ENCODE measurements at places on chromosomes 3 and 15.

DNA sequence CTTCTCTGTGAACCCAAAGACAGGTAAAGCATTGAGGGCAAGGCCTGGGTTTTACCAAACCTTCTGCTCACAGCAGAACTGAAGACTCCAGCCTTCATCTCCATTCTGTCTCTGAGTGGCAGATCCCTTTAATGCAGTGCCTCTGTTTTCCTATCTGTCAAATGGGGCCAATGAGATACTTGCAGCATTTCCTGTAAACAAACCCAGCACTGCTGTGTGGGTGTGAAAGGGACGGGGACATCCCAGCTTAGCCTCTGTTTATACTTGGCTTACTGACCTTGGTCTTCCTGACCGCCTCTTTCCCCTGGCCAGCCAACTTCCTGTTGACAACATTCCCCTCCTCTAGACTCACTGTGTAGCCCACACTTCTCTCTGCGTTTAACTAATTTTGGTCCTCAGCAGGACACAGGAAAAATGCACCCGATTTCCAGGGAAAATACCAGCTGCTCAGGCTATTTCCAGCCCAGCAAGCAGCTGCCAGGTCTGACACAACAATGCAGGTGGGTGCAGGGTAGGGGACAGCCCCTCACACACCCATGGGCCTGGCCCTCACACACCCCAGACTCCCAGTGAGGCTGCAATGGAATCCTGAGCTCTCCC, 105.9 kb upstream of the HERC1 start:
- no peak for DNase-seq

DNA sequence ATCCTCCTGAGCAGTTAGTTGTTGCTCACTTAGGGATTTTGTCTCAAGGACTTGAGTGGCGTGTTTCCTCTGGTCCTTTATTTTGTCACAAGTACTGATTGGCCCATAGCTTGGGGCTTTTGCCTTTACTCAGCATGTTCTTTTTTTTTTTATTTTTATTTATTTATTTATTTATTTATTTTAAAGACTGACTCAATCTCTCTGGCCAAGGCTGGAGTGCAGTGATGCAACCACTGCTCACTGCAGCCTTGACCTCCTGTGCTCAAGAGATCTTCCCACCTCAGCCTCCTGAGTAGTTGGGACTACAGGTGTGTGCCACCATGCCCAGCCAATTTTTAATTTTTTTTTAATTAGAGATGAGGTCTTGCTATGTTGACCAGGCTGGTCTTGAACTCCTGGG, 223.9 kb upstream of the TPM1 start:
- DNase-seq, result no peak

DNA sequence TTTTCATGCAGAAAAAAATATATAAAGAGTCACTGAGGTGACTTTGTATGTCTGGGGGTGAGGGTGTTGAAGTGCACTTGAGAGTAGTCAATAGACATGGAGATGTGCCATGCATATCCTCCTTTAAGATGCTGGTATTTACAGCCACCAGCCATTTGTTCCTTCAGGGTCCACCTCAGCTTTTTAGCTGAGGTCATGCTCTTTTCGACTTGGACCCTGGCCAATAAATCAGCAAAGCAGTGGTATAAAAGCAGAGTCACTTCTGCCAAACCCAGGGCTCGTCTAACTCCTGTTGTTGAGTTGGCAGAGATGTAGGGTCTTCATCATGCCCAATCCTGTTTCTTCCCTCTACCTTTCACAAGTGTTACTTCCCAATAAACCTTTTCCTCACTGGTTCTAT, 75.1 kb upstream of the OSTN start:
- no peak for DNase-seq

DNA sequence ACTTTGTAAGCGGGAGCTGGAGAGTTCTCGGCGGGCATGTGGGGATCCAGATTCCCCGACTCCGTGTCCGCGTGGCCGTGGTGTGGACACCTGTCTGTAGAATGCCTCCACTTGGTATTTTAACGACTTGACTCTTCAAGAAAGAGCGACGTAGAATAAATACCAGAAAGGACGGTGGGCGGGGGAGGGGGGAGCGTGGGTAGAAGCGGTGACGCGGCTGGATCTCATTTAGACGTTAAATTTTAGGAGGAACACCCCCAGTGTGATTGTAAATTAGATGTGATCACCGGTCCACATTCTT, 620 bp upstream of the PYGO1 start:
- DNase-seq, result no peak

GRCh38 chr3:73459711-73460110, 165.0 kb downstream of the PDZRN3 start:
- no peak for DNase-seq

DNA sequence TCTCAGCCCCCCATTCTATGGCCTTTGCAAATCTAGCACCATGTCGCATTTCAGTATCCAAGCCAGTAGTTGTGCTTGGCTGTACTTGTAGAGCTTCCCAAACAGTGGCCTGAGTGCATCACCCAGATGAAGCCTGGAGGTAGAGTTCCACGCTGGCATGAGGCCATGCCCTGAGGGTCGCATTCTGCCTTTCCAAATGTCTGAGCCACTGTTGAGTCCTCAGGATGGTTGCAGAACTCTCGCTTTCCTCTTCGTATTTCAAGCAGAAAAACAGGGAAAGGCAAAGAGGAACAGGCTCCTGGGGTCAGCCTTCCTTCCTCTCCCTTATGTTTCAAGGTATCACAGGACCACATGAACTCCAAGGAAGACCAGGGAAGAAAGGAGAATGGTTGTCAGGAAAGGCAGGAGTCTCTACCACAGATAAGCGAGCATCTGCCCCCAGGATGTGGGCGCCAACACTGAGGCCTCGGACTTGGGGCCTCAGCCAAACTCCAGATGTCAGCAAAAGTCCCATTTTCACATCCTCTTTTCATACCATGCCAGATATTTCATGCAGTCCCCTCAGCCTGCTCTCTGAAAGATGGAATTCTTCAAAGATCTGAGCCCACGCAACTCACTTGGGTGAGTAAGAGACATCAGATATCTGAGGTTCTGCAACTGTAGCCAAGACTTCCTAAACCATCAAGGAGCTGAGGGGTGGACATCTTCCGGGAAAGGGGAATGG, 19.4 kb upstream of the PRR20G start:
- peak; percentile 76 for DNase-seq

- no peak for DNase-seq
Observed at GRCh38 chr3:129417326-129417725, 11.1 kb downstream of the EFCAB12 start.

- no peak for DNase-seq
Observed at GRCh38 chr3:155112661-155113389, 32.7 kb downstream of the MME start.

DNA sequence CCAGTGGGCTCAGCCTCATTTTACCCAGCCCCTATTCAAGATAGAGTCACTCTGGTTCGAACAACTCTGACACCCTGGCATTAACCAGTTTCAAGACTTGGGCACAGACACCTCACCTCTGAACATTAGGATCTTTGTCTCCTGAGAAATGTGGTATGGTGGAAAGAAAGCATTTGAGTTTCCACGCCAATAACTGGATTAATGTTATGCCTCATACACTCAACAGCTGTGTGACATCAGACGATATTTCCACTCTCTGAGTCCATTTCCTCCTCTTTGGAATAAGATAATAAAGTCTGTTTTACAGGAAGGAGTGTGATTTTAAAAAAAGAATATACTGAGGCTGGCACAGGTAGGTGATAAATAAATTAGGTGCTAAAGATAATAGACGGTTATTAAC, 121.3 kb upstream of the CHL1 start:
- no peak for DNase-seq

DNA sequence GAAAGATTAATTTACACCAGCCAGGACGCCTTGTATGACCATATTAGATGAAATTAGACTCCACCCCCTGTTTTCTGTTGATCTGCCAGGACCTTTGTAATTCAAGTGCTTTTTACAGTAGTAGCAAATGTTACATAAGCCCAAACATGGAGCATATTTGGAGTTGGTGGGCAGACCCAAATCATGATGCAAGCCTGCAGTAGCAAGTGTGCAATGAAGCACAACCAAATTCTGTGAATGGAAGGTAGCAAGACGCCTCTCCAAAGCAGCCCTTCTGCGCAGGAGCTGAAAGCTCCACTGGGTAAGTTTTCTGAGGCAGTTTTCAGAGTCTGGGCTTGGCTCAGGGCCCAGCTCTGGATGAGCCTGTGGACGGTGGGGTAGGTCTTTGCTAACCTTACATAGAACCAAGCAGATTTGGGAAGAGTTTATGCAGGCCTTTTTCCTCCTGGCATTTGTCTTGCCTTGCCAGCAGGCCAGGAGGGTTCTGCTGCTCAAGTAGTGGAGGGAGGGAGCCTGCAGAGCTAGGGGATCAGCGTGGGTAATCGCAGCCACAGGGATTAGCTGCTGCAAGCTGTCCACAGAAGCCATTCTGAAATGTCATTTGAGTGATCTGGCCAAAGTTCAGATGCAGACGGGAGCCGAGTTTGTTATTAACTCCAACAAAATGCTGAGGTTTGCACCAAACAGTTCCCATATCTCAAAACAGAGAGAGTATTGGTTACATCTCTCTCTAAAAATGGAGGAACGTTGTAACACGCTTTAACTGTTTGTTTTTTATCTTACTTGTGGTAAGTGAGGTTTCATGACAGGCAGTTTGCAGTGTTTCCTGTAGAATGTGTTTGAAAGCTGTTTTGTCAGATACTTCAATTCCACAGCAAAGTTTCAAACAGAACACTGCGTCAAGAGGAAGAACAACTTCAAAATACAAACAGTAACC, 55.4 kb downstream of the PSMD6 start:
- DNase-seq, result no peak

DNA sequence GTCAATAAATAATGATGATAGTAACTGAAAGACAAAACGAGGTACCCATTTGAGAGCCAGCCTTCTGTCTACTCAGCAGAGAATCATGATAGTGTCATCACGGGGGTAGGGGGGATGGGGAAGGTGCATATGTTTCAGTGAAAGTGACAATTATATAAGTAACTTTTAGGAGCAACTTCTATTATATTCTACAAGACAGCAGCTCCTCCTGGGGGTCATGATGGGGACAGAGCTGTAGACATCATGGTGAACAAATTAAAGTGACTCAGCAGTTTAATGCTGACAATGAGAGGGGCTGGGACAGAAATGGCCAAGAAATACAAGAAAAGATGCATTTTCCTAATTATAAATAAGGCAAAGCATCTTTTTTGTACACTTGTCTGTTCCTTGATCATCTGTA, 11.8 kb downstream of the CAPN3 start:
- DNase-seq, result peak; percentile 32

DNA sequence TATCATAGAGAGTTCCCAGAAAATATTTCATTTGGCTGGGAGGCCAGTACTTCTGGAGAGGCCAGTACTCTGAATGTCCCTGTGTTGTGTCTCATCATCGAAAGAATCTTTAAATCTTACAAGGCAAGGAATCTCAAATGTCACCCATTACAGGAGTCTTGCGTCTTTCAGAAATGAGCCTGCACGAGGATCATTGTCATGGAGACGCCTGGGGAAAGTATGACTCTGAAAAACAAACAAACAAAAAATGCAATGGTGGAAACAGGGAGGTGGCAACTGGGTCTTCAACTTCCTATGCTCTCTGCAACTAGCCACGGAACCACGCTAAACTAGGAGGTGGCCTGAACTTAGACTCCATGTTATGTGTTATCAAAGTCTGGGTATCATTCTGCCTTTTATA, 804.6 kb downstream of the EPHA3 start:
- no peak for DNase-seq

- DNase-seq, result no peak
Observed at GRCh38 chr3:194739498-194740284, 54.0 kb downstream of the FAM43A start.

DNA sequence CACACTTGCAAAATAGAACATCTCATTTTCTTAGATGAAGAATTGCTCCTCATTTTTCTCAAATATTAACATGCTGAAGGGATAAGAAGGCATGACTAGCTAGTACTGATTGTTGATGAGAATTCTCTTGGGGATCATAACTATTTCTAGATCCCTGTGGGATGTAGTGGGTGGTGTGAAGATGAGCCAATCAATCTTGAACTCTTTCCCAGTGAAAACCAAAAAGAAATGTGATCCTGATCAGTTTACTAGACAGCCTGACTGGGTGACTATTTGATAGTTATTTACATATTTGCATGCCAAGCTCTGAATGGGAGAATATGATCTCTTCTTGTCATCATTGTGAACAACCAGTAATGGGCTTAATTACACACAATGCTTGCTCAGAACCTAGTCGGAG, 63.7 kb downstream of the ZIC1 start:
- no peak for DNase-seq

GRCh38 chr3:32937331-32937730, 14.1 kb upstream of the CCR4 start:
- no peak for DNase-seq

GRCh38 chr15:45114076-45114750, at the start of the genes DUOX2 and DUOXA2:
Gene DUOX2 (minus strand): TSS chr15:45114172. CDS start chr15:45113411, 761 bp downstream.
Gene DUOXA2 (plus strand): TSS chr15:45114326. CDS start chr15:45114606, 280 bp downstream.
- no peak for DNase-seq

DNA sequence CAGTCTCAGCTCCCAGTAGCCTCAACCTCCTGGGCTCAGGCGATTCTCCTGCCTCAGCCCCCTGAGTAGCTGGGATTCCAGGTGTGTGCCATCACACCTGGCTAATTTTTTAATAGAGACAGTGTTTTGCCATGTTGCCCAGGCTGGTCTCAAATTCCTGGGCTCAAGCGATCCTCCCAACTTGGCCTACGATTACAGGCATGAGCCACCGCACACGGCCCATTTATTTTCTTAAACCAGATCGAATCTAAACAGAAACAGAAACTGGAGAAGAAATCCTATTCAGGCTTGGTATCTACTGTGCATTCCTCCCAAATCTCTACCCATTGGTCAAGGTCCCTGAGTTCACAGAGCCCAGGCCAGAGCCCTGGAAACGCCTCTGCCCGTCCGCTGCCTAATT, 74.2 kb downstream of the PGPEP1L start:
- no peak for DNase-seq

- DNase-seq, result no peak
Observed at GRCh38 chr3:72158639-72159326, 373.8 kb upstream of the PROK2 start.

- no peak for DNase-seq
Observed at GRCh38 chr3:123006609-123007008, 21.0 kb downstream of the SEMA5B start.

GRCh38 chr15:52348056-52348745, 52.6 kb upstream of the MYO5C start:
- DNase-seq, result no peak

GRCh38 chr3:16277471-16277870, 12.5 kb downstream of the OXNAD1 start:
- DNase-seq, result no peak

DNA sequence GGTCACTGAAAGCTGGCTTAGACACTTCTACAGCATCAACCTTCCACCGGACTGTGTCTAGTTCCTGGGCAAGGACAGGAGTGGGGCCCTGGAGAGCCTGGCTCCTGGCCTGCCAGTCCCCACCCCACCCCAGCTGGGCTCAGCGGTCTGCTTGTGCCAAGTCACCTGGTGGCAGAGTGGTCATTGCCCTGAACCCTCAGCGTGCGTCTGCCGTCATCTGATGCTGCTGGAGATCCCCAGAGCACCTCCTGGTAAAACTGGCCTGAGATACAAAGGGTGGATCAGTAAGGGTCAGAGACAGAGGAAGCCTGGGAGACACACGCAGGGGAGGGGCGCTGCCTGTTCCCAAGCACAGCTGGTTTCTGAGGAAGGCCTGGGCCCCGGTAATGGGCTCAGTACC, 16.7 kb downstream of the ITIH4 start:
- no peak for DNase-seq

Data from CD14-positive monocyte (primary cell).